ENCODE measurements at places on chromosomes 1 and 21.

- DNase-seq: no peak
- no peaks in the 10 kb centered on the region for H3K36me3 ChIP-seq
- H3K27ac ChIP-seq: no peak overlapping the region
- H3K4me1 ChIP-seq: no peaks in the 10 kb centered on the region
- no peak overlapping the region for H3K4me3 ChIP-seq
These were observed 426.1 kb downstream of the PTPRC start for GRCh38 chr1:199064971-199065370.

DNA sequence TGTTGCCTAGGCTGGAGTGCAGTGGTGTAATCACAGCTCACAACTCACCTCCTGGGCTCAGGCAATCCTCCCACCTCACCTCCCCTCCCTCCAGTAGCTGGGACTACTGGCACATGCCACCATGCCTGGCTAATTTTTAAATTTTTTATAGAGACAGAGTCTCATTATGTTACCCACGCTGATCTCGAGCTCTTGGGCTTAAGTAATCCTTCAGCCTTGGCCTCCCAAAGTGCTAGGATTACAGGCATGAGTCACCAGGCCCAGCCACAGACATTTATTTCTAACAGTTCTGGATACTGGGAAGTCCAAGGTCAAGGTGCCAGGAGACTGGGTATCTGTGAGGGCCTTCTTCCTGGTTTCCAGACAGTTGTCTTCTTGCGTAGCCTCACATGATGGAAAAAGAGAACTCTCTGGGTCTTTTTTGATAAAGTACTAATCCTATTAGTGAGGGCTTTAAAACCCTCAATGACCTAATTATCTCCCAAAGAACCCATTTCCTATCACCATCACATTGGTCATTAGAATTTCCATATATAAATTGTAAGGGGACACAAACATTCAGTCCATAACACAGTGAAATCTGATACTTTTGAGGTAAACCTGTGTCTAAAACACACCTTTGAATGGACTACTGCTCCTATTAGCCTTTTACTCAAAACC, 67.9 kb downstream of the PHACTR4 start:
- DNase-seq: no peak
- H3K4me3 ChIP-seq: no peak overlapping the region
- no peaks in the 10 kb centered on the region for H3K27me3 ChIP-seq
- H3K36me3 ChIP-seq: peaks cover 4% of the 10 kb centered on the region
- peaks cover 15% of the 10 kb centered on the region for H3K4me1 ChIP-seq

DNA sequence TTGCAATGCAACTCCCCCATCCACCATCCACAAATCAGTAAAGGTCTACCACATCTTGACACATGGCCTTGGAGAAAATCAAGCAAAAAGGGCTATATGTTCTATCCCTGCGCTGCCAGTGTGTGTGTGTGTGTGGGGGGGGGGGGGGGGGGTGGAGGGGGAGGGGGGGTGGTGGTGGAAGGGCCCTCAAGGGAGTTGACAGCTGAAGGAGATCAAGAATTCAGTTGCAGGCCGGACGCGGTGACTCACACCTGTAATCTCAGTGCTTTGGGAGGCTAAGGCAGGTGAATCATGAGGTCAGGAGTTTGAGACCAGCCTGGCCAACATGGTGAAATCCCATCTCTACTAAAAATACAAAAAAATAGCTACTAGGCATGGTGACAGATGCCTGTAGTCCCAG, 37.6 kb upstream of the CLIC4 start:
- no peak overlapping the region for H3K27ac ChIP-seq
- peaks cover 21% of the 10 kb centered on the region for H3K4me1 ChIP-seq
- H3K27me3 ChIP-seq: no peaks in the 10 kb centered on the region
- no peaks in the 10 kb centered on the region for H3K36me3 ChIP-seq

DNA sequence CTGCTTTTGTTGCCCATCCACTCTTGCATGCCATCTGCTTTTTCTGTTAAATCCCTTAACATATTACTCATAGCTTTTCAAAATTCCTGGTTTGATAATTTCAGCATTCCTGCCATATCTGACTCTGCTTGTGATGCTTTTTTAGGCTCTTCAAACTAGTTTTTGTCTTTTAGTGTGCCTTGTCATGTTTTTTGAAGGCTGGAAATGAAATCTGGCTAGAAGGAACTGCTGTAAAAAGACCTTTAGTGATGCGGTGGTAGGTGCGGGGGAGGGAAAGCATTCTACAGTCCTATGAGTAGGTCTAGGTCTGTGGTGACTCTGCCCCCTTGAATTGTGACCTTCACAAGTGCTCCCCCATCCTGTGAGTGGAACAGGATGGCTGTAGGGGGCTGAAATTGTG, 15.0 kb upstream of the S100B start:
- no peak overlapping the region for H3K27ac ChIP-seq
- peaks cover 42% of the 10 kb centered on the region for H3K4me1 ChIP-seq
- H3K36me3 ChIP-seq: no peaks in the 10 kb centered on the region
- H3K4me3 ChIP-seq: no peak overlapping the region
- DNase-seq: no peak
- H3K27me3 ChIP-seq: no peaks in the 10 kb centered on the region

DNA sequence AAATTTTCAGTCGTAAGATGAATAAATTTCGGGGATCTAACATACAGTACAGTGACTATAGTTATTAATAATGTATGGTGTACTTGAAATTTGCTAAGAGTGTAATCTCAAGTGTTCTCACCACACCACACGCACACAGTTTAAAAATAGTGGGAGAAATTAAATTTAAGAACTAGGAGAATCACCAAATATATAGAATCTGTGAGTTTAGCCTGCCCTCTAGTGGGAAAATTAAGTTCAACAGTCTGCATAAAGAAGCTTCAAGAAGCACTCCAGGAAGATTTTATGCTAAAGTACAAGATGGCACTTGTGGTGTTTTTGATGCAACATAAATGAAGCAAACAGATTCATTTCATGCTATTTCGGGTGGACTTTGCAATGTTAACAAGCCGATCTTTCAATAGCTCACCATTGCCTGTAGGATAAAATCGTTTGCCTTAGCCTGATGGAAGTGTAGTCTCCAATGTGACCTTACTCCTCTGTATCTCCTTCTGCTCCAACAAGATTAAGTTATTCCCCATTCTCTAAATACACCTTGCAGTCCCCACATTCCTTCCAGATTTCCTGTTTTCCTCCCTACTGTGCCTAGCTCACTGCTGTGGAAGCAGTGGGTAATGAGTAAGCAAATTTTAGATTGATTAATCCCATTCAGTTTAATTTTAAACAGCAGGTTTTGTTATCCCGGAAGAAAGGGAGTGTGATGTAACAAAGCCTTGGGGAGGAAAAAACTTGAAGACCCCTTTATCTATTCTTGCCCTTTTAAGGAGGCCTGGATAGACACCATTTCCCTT, 8.7 kb upstream of the PIK3C2B start:
- peak overlapping the region; percentile 87 for H3K4me3 ChIP-seq
- peak; percentile 40 for DNase-seq
- peaks cover 35% of the 10 kb centered on the region for H3K4me1 ChIP-seq

DNA sequence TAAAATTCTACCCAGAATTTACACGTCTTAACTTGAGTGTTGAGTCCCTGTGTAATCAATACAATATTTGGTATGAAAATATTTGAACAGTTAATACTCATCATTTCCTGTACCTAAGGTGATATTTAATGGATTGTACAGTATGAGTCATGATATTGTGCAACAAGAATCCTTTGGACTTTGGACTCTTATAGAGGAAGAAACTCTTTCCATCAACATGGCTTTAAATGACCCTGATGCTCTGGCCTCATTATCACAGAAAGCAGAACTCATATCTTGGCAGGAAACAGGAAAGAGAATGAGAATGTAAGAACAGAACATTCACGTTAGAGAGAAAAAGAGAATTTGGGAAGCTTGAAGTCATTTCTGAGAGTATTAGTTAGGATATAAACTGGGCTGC, 168.8 kb upstream of the B3GALT2 start:
- no peak for DNase-seq
- H3K36me3 ChIP-seq: no peaks in the 10 kb centered on the region
- no peaks in the 10 kb centered on the region for H3K27me3 ChIP-seq
- H3K27ac ChIP-seq: no peak overlapping the region
- no peak overlapping the region for H3K4me3 ChIP-seq
- H3K4me1 ChIP-seq: no peaks in the 10 kb centered on the region

GRCh38 chr1:169896013-169896412, 2.3 kb upstream of the SCYL3 start:
- H3K4me3 ChIP-seq: peak overlapping the region; percentile 58
- no peak overlapping the region for H3K27ac ChIP-seq
- peaks cover 44% of the 10 kb centered on the region for H3K27me3 ChIP-seq
- H3K4me1 ChIP-seq: peaks cover 21% of the 10 kb centered on the region
- H3K36me3 ChIP-seq: no peaks in the 10 kb centered on the region
- DNase-seq: no peak

Data from neural crest cell (in vitro differentiated cells).